ENCODE measurements at places on chromosomes 11 and 22. TPM values are rescaled to one million over a fixed set of nuclear protein-coding genes. Genes with fewer than 3 reads are reported as not detected.
A peak's percentile ranks its signal among the peaks of the same experiment; 100 is the strongest.

- peak; percentile 72 for DNase-seq
Observed at GRCh38 chr22:21102659-21103267, 57.0 kb downstream of the LRRC74B start.

GRCh38 chr11:112247201-112247600, 13.5 kb downstream of the PLET1 start:
- no peak for DNase-seq

- no peak for DNase-seq
Observed at GRCh38 chr11:47139878-47140277, 36.8 kb downstream of the ARFGAP2 start.

Gene CHRM4
- total RNA-seq = not detected

GRCh38 chr11:131506348-131506747, 135.9 kb downstream of the NTM start:
- DNase-seq = no peak

- DNase-seq = no peak
Observed at GRCh38 chr22:20319041-20319744, 667 bp downstream of the DGCR6L start.

Gene NPTXR
- 23.4 TPM for total RNA-seq

GRCh38 chr22:31611061-31611760, 50.8 kb downstream of the PISD start:
- DNase-seq = peak; percentile 59
